ENCODE measurements at places on chromosomes 2 and 18.

DNA sequence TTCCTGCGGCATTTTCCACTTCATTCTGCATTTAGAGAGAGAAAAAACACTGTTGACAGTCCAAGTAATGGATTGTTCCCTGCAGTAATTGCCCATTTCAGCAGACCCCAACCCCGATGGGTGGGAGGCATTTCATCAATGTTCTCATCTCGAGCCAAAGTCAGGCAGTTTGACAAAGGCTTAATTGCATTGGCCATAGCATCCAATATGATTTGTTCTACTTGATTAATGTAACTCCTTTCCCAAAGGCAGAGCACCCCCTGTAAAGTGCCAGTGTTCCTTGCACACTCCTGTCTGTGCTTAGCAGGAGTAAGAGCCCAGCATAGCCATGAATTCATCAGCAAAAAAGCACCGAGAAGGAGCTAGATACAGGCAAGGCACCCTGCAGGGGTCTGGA lies 174.4 kb downstream of the SEPTIN10 start:
- no peak for DNase-seq

DNA sequence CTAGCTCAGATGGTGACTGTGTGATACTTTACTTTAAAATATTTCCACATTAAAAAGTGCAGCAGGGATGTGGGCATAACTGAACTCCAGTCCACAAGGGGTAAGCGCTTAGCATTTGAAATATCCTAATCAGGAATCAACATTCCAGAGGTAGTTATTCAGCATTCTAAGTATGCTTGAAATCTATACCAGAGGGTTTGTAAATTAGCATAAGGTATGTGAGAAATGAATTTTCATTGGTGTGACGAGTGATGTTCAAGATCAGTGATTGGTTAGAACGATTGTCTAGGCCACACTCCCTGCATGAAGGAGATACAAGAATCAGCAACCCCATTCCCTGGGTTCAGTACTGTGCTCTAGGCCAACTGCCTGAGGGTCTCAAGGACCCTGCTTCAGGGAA lies 42.6 kb downstream of the MAPK4 start:
- no peak for DNase-seq

- no peak for DNase-seq
Measured at GRCh38 chr18:434410-434809, 66.1 kb downstream of the COLEC12 start.

DNA sequence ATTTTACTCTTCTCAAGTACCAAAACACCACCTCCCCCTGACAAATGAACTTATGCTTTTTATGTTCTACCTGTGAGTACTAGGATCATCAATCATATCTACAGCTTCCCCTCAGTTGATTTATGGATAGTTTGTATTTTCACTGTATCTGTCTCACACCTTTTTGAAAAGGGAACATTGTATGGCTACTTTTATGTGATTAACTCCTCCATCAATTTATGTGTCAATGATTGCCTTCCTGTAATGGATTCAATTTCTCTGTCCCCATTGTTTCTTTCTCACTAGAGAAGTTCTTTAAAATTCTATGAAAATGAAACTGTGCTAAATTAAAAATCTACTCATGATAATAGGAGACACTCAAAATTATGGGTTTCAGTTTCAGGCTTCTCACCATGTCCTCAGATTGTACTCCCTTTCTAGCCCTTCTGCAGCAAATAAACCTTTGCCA lies 935.0 kb downstream of the TRIB2 start:
- no peak for DNase-seq

GRCh38 chr2:169767243-169767888 lies 31.3 kb upstream of the SSB start:
- peak; percentile 32 for DNase-seq

DNA sequence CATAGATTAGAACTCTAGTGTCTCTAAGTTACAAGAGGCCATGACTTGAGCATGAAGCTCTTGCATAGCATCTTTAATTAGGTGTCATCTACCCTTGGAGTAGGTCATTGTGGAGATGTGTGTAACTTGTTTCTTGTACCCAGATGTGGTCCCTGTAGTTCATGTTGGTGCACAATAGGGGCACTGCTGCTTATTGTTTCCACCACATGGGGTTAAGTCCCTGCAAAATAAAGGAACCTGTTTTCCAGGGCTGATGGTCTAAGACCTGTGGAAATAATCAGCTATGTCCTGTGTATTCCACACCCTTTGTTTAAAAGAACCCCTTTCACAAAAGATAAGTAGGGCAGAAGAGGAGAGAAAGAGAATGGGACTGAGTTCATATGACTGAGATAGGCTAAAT lies 28.6 kb downstream of the ASXL3 start:
- no peak for DNase-seq

DNA sequence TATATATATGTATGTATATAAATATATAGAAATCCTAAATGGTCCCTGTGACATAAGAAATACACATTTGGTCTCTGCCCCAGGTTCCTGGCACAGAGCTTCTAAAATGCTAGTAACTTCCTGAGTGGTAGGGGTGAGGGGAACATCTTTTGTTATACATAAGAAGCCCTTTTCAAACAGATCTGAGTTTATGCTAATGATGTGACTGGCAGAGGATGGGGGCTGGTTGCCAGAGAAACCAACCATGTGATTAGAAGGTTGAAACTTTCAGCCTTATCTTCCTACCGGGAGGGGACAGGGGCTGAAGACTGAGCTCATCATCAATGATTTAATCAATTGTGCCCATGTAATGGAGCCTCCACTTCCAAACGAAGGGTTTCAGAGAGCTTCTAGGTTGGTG lies 16.3 kb downstream of the MFSD2B start:
- DNase-seq = no peak

DNA sequence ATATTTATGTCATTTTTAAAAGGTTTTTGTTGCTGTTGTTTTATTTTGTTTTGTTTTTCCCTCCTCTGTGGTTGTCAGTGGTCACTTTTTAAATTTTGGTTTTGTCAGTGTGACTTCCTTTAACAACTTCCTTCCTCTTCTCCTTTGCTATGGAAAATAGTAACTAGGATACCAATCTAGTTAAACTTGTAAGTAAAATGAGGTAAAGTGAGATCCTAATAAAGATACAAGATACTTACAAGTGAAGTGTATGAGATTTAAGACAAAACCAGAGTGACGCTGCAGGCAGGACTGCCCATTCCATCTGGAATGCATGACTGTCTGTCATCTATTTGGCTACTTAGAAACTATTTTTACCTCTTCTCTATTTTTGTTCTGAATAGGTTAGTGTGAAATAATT lies 30.6 kb upstream of the CREB1 start:
- DNase-seq = no peak

- no peak for DNase-seq
Measured at GRCh38 chr2:205274801-205275200, 407.5 kb upstream of the NRP2 start.

- DNase-seq = no peak
Measured at GRCh38 chr2:230957756-230958391, 32.8 kb upstream of the GPR55 start.

GRCh38 chr18:76475450-76476194 lies 19.4 kb downstream of the ZNF516 start:
- DNase-seq = no peak

DNA sequence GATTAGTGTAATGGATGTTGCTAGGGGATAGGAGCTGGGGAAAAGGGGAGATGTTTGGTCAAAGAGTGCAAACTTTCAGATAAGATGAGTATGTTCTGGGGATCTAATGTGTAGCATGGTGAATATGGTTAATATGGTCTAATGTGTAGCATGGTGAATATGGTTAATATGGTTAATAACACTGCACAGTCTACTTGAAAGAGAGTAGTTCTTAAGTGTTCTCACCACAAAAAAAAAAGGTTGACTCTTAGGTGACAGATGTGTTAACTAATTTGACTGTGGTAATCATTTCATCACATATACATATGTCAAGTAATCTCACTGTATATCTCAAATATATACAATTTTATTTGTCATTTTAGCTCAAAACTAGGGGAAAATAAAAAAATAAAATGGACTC lies 121.3 kb upstream of the CD226 start:
- DNase-seq = no peak

DNA sequence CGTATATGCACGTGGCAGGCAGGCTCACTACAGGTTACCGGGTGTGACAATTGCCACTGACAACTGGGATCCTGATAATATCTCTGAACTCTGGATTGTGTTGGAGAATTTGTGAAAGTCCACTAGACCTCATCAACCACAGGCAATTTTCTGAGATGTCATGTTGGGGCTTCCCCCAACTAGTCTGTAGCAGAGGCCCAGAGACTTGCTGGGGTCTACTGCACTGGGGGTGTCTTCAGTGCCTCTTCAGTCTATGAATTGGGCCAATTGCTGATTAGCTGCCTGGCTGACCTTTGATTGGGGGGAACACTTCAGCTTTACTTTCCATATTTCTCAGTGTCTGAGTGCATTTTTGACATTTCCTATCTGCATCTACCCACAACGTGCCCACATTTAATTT lies 201.5 kb downstream of the MTX2 start:
- DNase-seq = no peak

DNA sequence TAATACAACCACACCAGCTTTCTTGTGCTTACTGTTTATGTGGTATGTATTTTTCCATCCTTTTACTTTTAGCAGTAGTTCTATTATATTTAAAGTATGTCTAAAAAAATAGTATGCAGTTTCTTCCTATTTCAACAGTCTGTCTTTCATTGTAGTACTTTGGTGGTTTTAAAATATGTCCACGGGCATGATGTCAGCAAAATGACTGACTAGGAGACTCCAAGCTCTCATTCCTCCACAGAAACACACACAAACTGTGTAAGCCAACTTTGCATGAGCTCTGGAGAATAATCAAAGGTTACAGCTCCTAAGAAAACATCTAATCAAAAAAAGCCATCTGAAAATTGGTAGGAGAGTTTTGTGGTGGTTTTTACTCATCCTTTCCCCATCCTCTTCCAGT lies 56.1 kb downstream of the TEX51 start:
- no peak for DNase-seq

- no peak for DNase-seq
Measured at GRCh38 chr18:60870261-60871153, 462.7 kb upstream of the CDH20 start.

GRCh38 chr18:46538376-46538775 lies 118.6 kb downstream of the LOXHD1 start:
- DNase-seq = no peak

DNA sequence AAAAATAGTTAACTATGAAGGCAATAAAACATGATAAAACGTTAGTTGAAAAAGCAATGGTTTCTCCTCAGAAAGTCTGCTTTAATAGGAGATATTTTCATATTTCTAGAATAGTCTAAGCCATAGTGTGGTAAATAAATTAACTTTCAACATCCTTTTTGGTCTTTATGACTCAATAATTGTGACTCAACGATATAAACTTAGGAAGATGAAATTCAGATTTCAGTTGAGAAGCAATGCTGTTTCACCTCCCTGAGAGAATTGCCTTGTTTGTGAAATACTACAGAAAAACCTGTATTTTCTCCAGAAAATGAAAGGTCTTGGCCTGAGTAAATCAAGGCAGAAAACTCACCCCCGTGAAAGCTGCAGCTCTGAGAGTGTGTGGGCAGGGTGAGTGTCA lies 166.9 kb downstream of the ETAA1 start:
- no peak for DNase-seq

GRCh38 chr2:44010266-44010665 lies 14.5 kb upstream of the LRPPRC start:
- no peak for DNase-seq

- no peak for DNase-seq
Measured at GRCh38 chr2:75525434-75526310, 35.1 kb downstream of the EVA1A start.

GRCh38 chr2:240195316-240195861 lies 54.9 kb upstream of the OTOS start:
- no peak for DNase-seq

GRCh38 chr2:3192920-3193319 lies 184.7 kb downstream of the EIPR1 start:
- no peak for DNase-seq

GRCh38 chr2:216920937-216921456 lies 61.1 kb upstream of the TNP1 start:
- DNase-seq = no peak

DNA sequence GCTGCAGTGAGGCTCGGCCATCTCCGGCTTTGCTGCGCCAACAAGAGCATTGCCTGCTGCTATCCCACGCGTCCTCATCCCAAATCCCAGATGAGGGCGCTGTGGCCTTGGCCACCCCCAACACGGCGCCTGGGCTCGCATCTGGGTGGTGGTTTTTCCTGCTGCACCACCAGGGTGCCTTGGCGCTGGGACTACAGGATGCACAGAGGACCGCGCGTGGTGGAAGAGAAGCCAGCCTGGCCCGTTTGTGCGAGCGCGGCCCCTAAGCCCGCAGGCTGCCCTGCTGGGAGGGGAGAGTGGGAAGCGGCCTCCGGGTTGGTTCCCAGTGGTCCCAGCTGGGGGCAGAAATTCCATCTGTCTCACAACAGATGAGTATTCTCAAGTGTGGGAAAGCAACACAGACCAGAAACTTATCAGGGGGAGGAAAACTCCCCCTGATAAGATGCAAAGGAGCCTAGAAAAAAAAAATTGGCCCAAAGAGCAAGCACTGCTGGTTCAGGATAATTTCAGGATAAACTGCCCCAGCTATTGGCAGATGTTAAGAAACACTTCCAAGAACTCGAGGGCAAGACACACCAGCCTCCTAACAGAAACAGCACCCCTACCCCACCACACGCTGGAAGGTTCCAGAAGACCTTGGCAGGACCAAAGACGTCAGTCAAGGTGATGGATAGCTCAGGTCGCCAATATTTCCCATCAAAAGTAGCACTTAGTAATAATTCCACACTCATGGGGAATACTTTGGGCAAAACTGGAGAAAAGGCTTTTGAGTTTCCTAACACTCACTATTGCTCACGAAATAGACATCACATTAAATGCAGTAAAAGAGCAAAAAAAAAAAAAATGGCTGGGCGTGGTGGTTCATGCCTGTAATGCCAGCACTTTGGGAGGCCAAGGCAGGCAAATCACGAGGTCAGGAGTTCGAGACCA lies 152.1 kb downstream of the PXDN start:
- no peak for DNase-seq

GRCh38 chr18:13387855-13388548 lies 169.4 kb downstream of the LDLRAD4 start:
- no peak for DNase-seq

- DNase-seq = no peak
Measured at GRCh38 chr2:207180741-207181140, 15.0 kb upstream of the KLF7 start.

DNA sequence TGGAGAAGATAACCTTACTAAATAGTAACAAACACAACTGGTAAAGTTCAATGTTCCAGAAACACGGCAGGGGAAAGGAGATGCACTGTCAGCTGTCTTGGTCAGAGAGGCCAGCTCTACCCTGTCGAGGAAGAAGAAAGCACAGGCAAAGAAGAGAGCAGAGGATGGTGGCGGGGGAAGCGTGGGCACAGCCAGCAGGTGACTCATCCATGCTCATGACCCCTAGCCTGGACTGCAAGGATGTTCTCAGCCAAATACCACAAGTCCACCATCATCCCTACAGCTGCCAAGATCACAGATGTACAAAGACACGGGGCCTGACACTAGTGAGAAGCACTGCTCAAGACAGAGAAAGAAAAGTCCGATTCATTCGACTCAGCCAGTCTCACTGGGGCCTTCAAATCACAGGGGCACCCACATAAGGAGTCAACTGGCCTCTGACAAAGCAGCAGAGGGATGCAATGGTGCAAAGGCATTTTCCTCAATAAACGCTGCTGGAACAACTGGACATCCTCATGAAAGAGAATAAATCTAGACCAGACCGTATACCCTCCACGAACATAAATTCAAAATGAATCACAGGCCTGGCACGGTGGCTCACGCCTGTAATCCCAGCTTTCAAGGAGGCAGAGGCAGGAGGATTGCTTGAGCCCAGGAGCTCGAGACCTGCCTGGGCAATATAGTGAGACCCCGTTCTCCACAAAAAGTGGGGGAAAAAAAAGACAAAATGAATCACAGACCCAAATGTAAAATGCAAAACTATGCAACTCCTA lies 5.6 kb downstream of the DTYMK start:
- no peak for DNase-seq

GRCh38 chr2:6352906-6353515 lies 512.7 kb downstream of the CMPK2 start:
- DNase-seq = no peak
